ENCODE measurements at places on chromosomes 5 and 9.

- no peak for DNase-seq
Measured at GRCh38 chr9:124297551-124297901, 39.8 kb downstream of the NEK6 start.

- no peak for DNase-seq
Measured at GRCh38 chr5:96533371-96533770, 100.3 kb upstream of the PCSK1 start.

- DNase-seq = no peak
Measured at GRCh38 chr5:83785176-83785668, 64.6 kb upstream of the HAPLN1 start.

DNA sequence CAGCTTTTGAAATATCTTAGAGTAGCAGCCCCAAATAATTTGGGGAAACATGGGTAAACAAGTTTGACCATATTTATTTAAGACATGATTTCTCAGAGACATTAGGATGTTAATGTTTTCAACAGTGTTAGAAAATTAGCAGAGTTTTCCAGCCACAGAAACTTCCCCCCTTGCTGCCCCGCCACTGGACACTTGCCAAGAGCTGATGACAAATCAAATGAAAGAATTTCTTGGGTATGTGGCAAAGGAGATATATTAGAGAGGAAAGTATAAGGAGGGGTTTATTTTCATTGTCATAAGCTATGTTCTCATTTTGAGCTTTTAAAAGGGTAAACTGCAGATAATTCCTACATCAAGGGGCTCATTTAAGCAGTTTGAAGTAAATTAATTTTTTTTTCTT, 15.9 kb downstream of the GABRA1 start:
- no peak for DNase-seq

GRCh38 chr9:76785501-76785900, 21.3 kb downstream of the PCA3 start:
- no peak for DNase-seq

- no peak for DNase-seq
Measured at GRCh38 chr9:111598733-111599091, 735 bp downstream of the PTGR1 start.

DNA sequence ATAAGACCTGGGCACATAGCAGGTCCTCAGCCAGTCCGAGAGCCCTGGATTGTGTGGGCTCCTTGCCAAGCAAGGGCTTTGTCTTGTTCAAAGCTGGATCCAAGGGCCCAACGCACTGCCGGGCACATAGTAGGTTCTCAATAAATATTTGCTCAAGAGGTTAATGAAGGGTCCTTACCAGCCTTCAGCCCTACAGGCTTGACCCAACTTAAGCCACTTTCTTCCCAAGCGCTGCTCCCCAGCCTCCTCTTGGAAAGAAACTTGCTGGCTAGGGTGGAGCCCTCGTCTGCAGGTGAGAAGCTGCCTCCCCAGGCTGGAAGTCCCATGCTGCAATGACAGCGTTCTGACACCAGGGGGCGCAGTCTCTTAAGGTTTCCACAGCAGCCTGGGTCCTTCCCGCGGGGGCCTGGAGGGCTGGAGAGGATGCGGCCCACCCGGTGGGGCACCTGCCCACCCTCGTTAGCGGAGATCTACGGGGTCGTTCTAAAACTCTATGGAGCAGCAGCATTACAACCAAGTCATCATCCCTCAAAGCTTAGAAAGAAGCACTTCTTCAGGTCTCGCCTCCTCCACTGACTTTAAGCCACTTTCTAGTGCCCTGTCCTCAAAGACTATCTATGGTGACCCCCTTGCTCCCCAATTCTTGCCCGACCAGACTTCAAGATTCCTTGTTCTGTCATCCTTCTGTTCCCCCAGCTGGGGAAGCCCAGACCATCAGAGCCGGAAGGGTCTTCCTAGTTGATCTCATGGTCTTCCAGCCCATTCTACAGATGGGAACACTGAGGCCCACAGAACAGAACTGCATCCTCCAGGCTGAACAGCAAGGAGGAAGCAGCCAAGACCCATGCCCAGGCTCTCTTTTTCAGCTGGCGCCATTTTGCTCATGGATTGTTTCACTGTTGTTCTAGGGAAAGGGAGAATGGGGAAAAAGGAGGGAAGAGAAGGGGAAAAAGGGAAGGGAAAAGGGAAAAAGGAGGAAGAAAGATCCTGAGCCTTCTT, 115.4 kb downstream of the LHX2 start:
- peak; percentile 71 for DNase-seq

- DNase-seq = no peak
Measured at GRCh38 chr5:76622973-76623596, at the start of gene F2RL2. TSS of gene F2RL2 (minus strand) at chr5:76623403. CDS start at chr5:76623230, 173 bp downstream.

DNA sequence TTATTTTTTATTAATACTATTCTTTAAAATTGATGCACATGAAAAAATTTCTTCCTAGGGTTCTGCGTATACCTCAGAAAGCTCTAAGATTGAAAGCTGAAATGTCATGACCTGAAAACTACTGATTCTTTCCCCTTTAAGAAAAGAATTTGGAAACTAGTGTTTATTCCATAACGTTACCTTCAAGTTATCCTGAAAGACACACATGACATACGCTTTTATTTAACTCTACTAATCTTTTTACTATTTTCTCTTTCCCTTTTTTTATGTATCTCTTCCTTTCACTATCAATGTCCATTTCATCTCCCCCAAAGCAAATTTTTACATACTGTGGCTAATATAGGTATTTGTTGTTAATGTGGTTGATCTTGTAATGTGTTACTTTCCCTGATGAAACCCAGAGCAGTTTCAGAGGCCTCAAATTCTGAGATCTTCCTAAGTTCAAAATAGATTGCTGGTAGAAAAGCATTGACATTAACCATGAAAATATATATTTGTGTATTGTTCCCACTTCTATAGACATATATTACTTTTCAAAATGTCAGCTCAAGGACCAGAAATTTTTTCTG, 7.4 kb downstream of the NIPBL start:
- no peak for DNase-seq

DNA sequence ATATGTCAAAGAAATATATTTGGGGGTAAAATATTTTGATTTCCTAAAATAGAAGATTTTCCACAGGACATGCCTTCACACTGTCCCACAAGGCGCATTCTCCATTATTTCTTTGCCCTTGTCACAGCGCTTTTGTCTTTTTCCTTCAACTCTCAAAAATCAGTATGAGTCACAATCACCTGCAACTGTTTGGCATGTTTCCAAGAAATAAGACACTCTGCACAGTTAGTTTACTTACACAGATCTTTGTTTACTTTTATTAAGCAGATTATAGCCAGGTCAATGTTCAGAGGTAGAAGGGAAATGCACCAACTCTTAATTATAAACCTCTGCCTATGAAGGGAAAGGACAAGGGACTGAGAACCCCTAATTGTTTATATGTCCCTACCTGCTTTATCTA, 9.5 kb downstream of the CEMIP2 start:
- no peak for DNase-seq

GRCh38 chr5:93163010-93163663, 417.9 kb downstream of the NR2F1-AS1 start:
- DNase-seq = no peak

- no peak for DNase-seq
Measured at GRCh38 chr5:72030237-72030636, 77.0 kb upstream of the MAP1B start.

DNA sequence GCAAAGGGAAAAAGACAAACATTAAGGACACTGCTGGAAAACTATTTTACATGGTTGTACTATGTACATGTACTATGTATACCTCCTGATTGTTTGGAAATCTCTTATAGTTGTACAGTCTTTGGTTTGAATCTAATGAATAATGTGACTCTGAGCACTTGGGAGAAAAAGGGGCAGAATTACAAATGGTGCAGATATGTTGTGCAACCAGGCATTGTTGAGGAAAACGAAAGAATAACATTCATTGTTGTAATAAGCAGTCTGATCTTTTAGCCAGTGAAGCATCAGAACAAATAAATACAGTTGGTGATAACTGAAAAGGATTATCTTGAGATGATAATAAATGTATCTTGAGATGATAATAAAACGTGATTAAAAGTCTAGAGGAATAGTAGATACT, 87.2 kb downstream of the CSNK1G3 start:
- no peak for DNase-seq

GRCh38 chr5:54753034-54753433, 232.4 kb downstream of the ESM1 start:
- DNase-seq = no peak

- peak; percentile 23 for DNase-seq
Measured at GRCh38 chr9:6054280-6055099, 39.1 kb upstream of the RANBP6 start.

DNA sequence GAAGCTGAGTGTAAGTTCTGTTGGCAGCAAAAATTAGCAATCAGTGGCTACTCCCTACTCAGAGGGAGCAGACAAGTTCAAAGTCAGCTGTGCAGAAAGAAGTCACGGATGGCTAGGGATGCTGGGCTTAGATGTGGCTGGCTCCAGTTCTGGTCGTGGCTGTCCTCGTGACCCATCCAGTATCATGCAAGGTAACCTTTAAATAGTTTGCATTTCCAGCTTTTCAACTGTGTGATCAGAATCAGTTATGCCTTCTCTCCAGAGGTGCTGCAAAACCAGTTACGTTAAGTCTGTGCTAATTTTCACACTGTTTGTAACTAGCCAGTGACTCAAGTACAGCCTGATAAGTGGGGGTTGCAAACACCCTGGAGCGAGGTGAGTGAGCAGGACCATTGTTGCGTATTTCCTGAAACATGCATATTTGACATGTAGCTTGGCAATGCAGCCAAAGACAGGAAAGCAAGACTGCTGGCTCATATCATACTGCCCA, 302.4 kb downstream of the ATPSCKMT start:
- no peak for DNase-seq

DNA sequence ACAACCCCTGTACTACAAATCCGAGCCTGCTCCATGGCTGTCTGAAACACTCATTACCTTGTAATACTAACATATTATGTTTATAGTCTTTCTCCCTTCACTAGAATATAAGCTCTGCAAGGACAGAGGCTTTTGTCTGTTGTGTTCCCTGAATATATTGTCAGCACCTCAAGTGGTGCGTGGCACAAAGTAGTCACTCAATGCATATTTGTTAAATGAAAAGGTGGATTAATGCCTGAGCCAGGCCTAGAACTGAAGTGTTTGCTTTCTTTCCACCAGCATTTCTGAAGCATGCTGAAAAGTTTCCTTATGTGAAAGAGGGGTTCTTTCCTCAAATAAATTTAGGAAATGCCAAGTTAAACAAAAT, 36.3 kb downstream of the ELL2 start:
- no peak for DNase-seq

DNA sequence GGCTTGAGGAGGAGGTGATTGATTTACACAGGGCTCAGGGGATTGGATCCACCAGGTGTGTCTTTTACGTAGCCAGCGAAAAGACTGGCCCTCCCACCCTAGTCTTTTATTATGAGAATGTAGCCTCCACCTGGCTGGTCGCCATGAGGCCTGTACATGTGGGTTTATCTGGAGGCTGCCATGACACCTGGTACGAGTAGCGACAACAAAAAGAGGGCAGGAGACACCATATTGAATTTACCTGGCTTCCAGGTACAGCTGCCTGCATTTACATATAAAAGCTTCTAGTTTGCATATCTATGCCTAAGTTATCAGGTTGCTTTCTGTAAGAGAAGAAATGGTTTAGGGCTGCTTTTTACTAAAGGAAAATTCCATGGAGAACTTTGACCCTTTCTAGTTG, 1173.7 kb upstream of the SEMA6A start:
- no peak for DNase-seq

GRCh38 chr5:95486191-95486590, 68.6 kb downstream of the SKIC3 start:
- DNase-seq = no peak

GRCh38 chr5:9765419-9766140, 135.4 kb upstream of the TAS2R1 start:
- no peak for DNase-seq

GRCh38 chr5:181170237-181170825, 22.9 kb downstream of the OR2V2 start:
- no peak for DNase-seq

GRCh38 chr5:150488519-150489359, 19.2 kb upstream of the NDST1 start:
- DNase-seq = no peak

DNA sequence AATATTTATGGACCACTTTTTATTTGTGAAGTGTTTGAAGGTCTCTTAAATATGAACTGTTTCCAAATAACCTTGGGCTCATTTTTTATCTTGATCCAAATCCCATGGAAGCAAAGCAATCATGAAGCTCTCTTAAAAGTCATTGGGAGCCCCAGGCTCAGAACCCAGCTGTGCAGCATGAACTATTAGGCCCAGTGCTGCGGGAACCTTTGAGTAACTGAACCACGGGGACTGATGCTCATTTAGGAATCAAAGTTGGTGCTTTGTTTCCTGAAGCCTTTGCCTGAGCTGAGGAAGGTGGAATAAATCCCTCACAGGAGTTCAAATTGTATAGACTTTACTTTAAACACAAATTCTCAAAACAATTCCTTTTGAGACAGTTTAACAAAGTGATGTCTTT, 27.8 kb downstream of the MAT2B start:
- DNase-seq = no peak

GRCh38 chr5:100493996-100494395, 41.2 kb upstream of the FAM174A start:
- no peak for DNase-seq

DNA sequence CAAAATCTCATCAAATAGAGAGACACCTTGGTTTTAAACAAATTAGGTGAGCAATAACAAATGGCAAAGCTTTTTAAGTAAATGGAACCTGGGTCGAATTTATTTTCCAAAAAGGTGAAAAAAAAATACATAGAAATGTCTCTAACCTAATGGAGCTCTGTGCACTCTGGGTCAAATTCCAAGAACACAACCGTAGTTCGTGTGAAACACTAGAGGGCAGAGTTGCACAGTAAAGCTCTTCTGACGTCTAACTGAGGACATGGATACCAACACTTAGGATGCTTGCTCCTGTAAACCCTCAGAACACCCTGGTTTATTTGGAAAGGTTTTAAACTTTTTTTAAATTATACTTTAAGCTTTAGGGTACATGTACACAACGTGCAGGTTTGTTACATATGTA, 18.9 kb downstream of the MARCHF11 start:
- no peak for DNase-seq

GRCh38 chr9:27487128-27487640, 36.9 kb upstream of the IFNK start:
- no peak for DNase-seq

GRCh38 chr9:70795841-70796240, 325.6 kb downstream of the TRPM3 start:
- no peak for DNase-seq

GRCh38 chr5:125137535-125137934, 391.1 kb upstream of the ZNF608 start:
- no peak for DNase-seq

DNA sequence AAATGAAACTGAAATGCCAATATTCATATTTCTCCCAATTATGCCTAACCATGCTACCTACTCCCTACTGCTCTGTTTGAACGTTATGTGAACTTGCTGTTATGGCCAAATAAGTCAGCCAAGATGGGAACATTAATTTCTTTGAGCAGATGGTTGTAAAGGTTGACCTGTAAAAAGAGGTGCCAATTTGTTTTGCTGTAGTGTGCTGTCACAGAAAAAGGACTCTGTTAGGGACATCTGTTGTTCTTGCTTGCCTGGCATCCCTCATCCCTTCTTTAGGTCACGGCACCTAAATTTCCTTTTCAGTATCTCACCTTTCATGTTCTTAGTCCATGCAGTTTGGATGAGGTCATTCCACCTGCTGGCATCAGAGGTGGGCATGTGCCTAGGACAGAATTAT, 35.4 kb downstream of the GDNF start:
- no peak for DNase-seq

Data from stimulated activated CD4-positive, alpha-beta T cell treated with anti-CD3 and anti-CD28 coated beads, Interleukin-1b, Interleukin-23, amount 100 ng/mL, for 1 hour (primary cell).